ENCODE measurements at places on chromosomes 4 and X.

DNA sequence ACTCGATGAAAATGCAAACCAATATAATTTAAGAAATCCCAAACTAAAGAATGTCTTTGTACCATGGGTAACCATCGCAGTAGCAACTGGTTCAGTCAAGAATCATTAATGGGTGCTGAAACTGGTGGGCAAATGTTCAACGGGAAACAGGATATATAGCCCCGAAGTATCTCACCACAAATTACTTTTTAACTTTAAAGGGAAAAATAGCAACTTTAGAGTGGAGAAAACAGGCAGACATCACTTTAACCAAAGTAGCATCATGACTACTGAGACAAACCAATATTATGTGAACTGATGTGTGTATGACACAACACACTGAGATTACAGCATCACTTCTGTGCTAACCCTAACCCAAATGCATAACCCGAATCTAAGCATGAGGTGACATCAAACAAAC is 33.8 kb upstream of the SLAIN2 start:
- DNase-seq: no peak

- DNase-seq: no peak
These were observed 139.8 kb downstream of the CLCN4 start for GRCh38 chrX:10296576-10296975.

- no peak for DNase-seq
These were observed 106.0 kb upstream of the LRPAP1 start for GRCh38 chr4:3638080-3638795.

GRCh38 chr4:118842055-118842454 is 6.1 kb upstream of the SEC24D start:
- no peak for DNase-seq

DNA sequence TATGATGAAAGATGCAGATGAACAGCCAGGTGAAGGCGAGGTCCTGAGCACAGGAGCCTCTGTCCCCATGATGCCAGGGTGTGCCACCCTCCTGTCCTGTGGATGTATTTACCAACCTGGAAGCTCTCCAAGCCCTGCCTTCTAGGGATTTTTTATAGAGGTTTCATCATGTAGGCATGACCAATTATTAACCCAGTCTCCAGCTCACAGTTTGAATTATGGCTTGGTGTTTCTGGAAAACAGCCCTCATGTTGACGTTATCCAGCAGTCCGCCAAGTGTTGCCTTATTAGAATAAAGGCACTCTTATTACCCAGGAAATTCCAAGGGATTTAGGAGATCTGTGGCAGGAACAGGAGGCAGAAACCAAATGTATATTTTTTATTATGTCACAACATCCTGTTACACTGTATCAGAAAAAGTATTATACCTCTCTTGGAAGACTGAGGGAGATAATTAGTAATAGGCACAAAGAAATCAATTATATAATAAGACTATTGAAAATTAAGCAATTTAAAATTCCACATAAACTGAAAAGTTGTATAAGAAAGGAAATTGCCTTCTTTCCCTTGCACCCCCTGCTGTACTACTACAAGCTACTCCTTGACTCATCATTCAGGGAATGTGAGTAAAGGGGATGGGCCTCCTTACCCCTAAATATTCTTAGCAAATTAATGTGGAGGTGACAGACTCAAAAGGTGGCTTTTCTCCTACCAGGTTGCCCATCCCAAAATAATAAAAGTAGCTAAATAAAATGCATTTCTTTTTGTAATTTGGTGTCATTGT is 129.6 kb downstream of the ZNF330 start:
- DNase-seq: no peak
